ENCODE measurements at places on chromosomes 2 and 18.

GRCh38 chr2:236627841-236628240 lies 58.2 kb downstream of the ACKR3 start:
- no peak for DNase-seq

DNA sequence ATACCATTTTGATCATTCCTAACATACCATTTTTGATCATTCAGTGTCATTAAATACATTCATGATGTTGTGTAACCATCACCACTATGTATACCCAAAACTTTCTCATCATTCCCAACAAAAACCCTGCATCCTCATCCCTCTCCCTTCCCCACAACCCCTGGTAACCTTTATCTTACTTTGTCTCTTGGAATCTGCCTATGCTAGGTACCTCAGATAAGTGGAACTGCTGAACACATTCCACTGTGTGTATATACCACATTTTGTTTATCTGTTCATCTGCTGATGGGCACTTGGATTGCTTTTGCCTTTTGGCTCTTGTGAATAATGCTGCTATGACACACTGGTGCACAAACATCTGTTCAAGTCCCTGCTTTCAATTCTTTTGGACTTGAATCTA lies 83.8 kb upstream of the TFCP2L1 start:
- DNase-seq = no peak

GRCh38 chr2:208807756-208808155 lies 401.2 kb downstream of the PTH2R start:
- no peak for DNase-seq

GRCh38 chr2:46131-46470 lies 204 bp downstream of the FAM110C start:
- no peak for DNase-seq

DNA sequence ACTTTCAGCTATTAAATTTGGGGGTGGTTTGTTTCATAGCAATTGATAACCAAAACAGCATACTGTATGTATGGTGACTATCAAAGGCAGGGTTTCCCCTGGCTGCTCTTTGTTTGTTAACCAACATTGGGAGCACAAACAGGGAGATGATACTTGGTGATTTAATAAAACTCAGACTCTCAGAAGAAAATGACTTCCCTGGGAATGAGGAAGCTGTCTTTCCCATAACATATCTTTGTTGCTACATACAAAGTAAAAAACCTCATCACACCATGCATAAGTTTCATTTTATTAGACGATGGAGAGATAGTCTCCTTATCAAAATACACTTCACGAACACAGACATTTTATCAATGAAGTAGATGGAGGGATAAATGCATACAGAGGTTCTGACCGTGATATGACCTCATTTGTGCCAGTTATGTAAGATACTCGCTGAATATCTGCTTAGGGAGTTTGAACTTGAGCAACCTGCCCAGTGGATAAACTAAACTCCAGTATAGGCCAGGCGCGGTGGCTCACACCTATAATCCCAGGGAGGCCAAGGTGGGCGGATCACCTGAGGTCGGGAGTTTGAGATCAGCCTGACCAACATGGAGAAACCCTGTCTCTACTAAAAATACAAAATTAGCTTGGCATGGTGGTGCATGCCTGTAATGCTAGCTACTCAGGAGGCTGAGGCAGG lies 3.8 kb upstream of the NFE2L2 start:
- DNase-seq = no peak

- no peak for DNase-seq
These were observed 16.5 kb downstream of the AFTPH start for GRCh38 chr2:64540615-64541014.

GRCh38 chr18:10457767-10458166 lies 3.3 kb downstream of the APCDD1 start:
- DNase-seq = no peak

DNA sequence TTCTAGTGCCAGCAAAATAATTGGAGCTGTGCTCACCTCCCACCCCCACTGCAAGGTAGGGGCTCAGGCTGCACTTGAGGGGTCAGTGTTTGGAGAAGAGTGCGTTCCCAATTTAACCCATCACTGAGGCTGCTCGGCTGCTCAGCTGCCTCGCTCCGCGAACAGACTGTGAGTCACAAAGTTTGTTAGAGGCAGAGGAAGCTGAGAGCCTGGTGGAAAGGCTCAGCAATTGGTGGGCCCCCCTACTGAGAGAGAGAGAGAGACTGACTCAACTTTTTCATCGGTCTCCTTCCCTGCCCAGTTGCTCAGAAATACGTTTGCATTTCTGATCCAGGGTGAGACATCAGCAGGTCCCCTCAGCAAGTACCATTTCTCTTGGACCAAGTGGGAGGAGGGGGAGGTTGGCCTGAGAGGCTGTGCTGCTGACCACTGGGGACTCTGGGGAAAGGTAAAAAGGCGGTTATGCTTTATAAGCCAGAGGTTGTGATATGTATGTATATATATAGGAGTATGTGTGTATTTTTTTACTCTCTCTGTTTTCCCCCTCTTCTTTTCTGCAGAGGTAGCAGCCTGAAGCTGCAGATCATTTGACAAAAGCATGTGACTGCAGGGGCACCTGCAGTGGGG lies 1.5 kb downstream of the EFR3B start:
- DNase-seq = peak; percentile 8

- DNase-seq = no peak
These were observed 43.6 kb downstream of the TSPYL6 start for GRCh38 chr2:54212456-54212855.

GRCh38 chr2:214987261-214987660 lies 151.2 kb downstream of the ABCA12 start:
- DNase-seq = no peak

DNA sequence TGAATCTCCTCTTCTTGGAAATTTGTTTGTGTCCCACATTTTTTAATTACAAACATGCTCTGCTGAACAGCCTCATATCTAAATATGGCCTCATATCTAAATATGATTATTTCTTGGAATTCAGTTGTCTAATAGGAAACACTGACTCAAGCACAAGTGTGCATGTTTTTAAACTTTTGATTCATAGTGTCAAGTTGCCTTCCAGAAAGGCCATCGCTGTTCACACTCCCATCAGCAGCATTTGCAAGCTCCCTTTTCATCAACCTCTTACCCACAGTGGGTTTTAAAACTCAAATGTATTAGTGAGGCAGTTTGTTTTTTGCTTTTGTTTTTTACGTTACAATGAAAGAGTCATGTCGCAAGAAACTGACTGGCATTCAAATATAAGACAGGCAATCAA lies 65.2 kb upstream of the SMAD2 start:
- no peak for DNase-seq

GRCh38 chr2:2749206-2749598 lies 418.1 kb upstream of the MYT1L start:
- no peak for DNase-seq

Data from neural crest cell (in vitro differentiated cells).